ENCODE measurements at places on chromosomes 13 and 19.

DNA sequence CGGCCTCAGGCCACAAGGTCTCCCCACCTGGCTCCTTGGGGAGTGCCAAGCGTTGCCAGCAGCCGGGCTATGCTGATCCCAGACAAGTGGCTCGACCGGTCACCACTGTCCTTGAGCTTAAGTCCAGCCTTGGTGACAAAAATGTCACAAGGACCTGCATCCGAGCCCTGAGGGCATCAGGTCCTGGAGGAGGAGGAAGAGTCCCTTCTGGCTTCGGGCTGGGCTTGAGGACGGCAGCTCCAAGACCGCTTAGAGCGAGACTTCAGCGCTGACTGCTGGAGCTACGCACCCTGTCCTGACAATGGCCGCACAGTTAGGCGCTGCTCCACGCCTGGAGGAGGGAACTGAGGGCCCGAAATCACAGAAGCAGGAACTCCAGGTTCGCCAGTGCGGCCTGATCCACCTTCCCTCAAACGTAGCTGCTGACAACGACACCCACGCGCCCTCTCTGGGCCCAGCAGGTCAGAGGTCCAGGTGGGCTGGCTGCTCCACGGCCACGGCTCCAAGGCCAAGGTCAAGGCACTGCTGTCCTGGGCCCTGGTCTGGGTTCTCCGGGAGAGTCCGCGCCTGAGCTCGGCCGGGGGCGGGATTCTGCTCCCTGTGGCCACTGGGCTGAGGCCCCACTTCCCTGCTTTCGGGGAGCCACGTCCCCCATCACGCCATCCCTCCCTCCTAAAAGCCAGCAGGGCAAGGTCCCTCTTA, 7.0 kb downstream of the SBNO2 start:
- DNase-seq: no peak

DNA sequence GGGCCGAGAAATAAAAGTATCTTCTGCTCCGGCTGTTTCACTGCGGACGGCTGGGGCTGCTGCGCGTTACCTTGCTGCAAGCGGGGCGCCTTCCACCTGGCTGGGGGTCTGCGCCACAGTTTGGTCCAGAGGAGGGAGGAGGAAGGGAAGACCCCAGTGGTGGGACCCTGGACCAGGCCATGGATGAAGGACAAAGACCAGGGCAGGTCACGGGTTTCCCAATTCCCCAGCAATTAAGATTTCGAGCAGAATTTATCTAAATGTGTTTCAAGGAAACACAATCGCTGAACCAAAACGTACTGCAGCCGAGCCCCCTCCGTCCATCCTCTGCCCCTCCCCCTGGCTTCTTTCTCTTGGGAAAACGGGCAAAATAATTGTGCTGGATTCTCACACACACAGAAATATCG, 2.9 kb downstream of the SOX1 start:
- no peak for DNase-seq

DNA sequence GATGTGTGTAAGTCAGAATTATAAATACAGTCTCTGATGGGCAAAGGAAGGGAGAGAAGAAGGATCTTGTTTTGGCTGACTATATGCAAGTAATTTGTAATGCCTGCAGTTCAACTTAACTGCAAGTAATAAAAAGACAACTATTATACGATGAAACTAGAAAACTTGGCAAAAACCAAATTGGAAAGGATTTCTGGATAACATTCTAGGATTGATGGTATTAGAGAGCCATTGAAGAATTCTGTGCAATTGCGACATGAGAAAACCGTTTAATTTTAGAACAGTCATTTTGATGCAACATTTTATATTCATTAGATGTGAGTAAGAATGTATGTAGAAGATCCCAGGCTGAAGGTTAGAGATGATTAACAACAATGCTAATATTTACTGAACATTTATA, 1334.1 kb downstream of the EFNB2 start:
- no peak for DNase-seq

GRCh38 chr13:84741253-84741652, 859.0 kb upstream of the SLITRK1 start:
- DNase-seq: no peak

GRCh38 chr13:30623392-30623791, 5.7 kb downstream of the USPL1 start:
- DNase-seq: no peak

Data from activated naive CD8-positive, alpha-beta T cell treated with anti-CD3 and anti-CD28 coated beads, Interleukin-2, amount 50 U/mL, for 16 hours (primary cell).